ENCODE measurements at places on chromosomes 13 and 19.
A peak's percentile ranks its signal among the peaks of the same experiment; 100 is the strongest.

DNA sequence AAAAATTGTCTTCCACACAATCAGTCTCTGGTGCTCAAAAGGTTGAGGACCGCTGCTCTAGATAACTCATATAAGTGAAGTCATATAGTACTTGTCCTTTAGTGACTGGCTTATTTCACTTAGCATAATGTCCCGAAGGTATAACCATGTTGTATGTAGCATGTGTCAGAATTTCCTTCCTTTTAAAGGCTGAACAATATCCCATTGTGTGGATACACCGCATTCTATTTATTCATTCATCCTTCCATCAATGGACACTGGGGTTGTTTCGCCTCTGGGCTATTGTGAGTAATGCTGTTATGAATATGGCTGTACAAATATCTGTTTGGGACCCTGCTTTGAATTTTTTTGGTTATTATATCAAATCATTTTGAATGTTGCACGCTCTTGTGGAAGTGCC lies 4.6 kb upstream of the LYPD5 start:
- no peak for DNase-seq

GRCh38 chr19:13060964-13061927 lies 41.4 kb downstream of the LYL1 start:
- peak; percentile 69 for DNase-seq

DNA sequence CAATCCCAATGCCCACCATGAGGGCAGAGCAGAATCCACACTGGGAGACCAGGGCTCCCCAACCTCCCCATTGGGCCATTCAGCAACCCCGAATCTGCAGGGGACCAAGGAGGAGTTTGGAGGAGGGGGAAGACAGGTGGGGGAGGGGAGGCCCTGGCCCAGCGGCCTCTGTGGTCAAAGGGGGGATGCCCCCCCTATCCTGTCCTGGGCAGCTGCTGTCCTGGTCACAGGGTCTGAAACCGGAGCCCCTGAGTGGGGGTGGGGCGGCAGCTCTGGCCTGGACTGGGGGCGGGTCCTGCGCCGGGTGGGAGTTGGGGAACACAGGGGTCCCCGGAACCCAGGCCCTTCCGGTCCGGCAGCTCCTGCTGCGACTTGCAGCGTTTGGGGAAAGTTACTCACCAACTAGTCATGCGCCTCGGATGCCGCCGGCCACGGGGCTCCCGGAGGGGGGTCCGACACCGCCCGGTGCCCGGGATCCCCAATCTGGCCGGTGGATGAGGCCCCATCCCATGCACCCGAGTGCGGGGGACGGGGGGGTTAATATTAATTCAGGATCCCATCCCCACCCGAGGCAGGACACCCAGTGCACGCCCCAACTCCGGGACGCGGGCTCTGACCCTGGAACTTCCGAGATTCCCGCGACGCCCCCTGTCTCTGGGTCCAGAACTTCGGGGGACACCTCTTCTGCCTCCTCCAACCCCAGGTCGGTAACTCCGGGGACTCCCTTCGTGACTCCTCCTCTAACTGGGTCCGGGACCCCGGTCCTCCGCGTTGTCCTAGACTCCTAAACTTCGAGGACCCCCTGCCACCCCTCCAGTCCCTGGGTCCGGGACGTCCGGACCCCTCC lies 872 bp downstream of the HOMER3 start:
- DNase-seq = no peak

GRCh38 chr13:101655435-101655834 lies 203.0 kb downstream of the ITGBL1 start:
- no peak for DNase-seq

- no peak for DNase-seq
Measured at GRCh38 chr13:45368571-45368970, 27.6 kb upstream of the TPT1 start.

DNA sequence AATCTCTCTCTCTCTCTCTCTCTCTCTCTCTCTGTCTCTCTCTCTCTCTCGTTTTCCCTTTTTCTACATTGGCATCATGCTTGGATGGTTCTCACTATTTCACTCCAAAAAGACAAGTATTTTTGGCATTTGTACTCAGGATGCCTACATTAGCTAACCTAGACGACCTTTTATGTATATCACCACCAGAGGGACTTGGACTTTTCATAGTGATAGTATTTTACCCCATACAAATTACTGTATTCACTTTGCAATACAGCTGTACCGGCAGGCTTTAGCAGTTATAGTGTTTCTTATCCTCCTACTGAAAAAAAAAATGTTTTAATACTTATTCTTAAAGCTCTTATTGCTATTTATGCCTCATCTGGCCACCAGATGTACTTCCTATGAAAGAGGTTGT lies 687.2 kb upstream of the KLHL1 start:
- no peak for DNase-seq

DNA sequence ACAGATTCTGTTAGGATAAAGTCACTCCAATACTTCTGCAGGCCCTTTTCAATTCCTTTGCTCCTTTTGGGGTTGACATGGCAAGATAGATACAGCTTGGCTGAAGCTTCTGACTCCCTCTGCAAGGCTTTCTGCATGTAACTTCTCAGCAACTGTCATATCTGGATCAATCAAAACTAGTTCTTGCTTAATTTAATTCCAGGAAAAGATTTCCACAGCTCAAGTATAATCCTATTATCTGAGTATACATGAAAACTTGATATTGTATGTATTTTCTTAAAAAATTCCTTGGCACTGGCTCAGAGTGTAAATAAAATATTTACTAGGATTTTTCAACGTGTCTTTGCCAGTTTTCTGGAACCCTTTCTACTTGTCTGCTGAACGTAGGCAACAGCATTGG lies 109.6 kb downstream of the STARD13 start:
- no peak for DNase-seq

DNA sequence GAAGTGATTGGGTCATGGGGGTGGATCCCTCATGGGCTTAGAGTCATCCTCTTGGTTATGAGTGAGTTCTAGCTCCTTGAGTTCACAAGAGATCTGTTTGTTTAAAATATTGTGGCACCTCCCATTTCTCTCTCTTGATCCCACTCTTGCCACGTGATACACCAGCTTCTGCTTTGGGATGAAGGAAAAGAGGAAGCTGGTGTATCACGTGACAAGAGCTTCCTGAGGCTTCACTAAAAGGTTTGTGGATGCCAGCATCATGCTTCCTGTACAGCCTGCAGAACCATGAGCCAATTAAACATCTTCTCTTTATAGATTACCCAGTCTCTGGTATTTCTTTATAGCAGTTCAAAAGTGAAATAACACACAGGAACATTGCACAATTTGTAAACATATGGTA lies 352.5 kb upstream of the ATXN8OS start:
- no peak for DNase-seq

DNA sequence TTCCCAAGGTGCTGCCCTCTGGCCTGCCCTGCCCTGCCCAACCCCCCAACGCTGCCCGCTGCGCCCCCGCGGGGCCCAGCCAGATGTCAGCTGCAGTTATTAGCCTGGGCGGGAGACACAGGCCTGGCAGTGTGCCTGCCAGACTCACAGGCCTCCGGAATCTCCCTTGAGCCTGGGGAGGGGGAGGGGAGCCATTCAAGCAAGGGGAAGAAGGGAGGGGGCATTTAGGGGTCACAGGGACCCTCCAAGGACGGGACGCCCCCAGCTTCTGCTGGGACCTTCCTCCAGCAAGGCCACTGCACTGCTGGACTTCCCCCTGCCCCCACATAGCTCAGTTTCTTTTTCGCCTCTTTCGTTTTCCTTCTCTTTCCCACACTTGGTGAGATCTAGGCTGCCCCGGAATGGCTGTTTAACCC lies 2.6 kb upstream of the JUNB start:
- DNase-seq = peak; percentile 48

GRCh38 chr19:50255115-50255514 lies 51.7 kb downstream of the MYH14 start:
- DNase-seq = no peak

GRCh38 chr13:85093808-85094207 lies 705.4 kb downstream of the SLITRK6 start:
- no peak for DNase-seq

- DNase-seq = no peak
Measured at GRCh38 chr19:10419200-10419645, 1.1 kb upstream of the PDE4A start.

GRCh38 chr13:95020298-95020987 lies 280.8 kb downstream of the ABCC4 start:
- DNase-seq = no peak

- no peak for DNase-seq
Measured at GRCh38 chr13:30792285-30793000, 57.1 kb downstream of the ALOX5AP start.

DNA sequence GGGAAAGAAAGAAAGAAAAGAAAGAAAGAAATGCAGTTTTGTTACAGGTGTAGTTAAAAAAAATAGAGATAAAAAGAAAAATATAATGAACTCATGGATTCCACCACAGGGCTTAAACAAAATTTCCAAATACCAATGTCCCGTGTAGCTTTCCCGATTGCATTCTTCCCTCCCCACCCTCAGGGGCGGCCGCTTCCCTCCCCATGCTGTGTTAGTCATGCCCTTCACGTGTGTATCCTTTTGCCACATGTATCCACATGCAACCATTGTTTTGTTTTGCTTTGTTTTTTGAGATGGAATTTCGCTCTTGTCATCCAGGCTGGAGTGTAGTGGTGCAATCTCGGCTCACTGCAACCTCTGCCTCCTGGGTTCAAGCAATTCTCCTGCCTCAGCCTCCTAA lies 3.6 kb upstream of the KMT5C start:
- DNase-seq = no peak

- no peak for DNase-seq
Measured at GRCh38 chr13:111116856-111117255, 1.7 kb downstream of the ARHGEF7 start.

DNA sequence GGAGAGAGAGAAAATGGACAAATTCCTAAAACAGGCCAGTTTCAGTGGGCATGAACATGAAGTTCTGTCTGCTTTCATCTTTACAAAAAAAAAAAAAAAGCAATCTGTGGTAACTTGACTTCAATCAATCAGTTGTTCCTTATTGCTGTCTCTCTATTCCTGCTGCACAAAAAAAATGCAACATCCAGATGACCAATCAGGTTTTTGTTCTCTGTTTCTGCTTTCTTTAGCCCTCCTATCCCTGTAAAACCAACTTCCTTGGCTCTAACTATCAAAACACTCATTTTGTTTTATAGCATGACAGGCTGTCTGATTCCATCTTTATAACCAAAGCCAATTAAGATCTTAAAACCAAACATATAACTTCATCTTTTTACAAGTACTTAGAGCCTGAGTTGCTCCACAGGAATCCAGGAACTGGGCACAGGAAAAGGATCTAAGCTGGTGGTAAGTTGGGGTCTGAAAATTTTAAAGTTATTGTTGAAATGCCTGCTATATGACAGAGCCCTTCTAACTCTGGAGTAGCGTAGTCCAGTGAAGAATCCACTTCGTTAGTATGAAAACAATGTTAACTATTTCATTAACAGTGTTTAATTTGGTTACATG lies at the start of gene FPR3:
TSS of gene FPR3 (plus strand) at position 273 of the 606 bp plus-strand sequence. CDS start 28,592 bp downstream, outside the sequence.
- DNase-seq = no peak

DNA sequence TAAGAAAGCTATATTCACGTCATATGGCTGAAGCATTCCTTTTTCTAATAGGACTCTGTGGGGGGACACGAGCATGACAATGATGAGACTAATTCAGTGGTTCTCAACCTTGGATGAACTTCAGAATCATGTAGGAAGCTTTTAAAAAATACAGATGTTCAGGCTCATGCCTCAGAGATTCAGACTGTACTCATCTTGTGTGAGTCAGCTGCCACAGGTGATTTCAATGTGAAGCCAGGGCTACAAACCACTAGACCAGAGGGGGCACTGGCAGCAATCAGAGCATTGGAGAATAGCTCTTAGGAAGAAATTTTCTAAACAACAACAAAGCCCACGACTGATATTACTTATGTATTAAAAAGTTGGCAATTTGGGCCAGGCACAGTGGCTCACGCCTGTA lies 91.7 kb downstream of the SERP2 start:
- DNase-seq = no peak

DNA sequence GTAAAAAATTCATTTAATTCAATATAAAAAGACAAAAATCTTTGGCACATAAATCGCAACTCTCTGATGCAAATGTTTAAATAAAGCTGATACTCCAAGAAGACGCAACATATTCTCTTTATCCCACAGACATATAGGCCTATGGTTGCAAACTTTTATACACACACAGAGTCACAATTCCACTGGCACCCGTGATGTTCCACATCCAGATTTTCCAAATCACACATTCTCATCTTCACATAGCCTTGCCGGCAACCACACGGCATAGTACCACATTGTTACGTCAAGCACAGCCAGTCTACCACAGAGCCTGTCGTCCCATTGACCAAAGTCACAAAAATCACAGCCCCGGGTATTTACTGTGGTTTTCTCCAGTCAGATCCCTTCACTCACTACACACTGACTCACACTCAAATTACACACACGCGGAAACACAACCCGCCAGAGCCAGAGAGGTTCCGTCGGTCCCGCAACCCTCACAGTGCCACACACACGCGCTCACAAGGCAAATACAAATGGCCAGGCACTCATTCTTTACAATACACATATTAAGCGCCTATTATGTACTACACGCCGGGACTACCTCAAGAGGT lies 546 bp upstream of the ZNF546 start:
- DNase-seq = peak; percentile 44

DNA sequence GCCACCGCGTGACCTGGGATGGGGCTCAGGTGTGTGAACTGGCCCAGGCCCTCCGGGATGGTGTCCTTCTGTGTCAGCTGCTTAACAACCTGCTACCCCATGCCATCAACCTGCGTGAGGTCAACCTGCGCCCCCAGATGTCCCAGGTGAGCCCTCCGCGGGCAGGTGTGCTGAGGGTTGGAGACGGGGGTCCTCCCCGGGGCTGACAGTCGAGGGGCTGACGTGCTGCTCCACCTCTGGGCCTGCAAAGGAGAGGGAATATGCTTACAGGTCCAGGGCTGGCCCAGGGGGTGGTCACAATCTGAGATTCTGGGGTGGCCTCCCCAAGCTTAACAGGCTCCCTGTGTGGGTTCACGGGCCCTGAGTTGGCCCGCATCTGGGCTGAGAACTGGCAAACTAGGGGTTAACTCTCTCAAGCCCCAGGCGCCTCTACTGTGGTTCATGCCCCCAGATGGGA lies 386 bp downstream of the VAV1 start:
- no peak for DNase-seq

GRCh38 chr19:33436360-33437345 lies 63.1 kb downstream of the CEBPG start:
- DNase-seq = no peak

GRCh38 chr13:31115616-31116015 lies 46.1 kb downstream of the HSPH1 start:
- no peak for DNase-seq

- no peak for DNase-seq
Measured at GRCh38 chr19:11203194-11204075, 6.1 kb upstream of the KANK2 start.

DNA sequence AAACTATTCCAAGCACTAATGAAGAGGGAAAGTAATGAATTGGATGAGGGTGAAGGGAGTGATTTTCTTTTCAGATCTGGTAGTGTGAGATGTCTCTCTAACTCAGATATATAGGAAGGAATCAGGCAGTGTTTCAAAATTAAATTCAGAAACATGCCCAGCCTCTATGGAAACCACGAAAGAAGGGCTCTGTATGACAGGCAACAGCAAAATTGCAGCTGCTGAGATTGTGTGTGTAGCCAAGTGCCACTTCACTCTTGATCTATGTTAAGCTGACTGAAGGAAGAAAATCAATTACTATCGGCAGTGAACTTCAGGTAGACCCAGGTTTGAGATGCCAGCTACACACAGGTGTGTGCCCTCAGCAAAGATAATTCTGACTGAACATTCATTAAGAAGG lies 387.4 kb downstream of the PCDH9 start:
- DNase-seq = no peak

- no peak for DNase-seq
Measured at GRCh38 chr13:28449826-28450773, 44.8 kb downstream of the FLT1 start.

- no peak for DNase-seq
Measured at GRCh38 chr13:43942286-43942685, 62.6 kb downstream of the LACC1 start.

GRCh38 chr13:76703216-76703615 lies 183.0 kb downstream of the KCTD12 start:
- DNase-seq = no peak

Measured in NCI-H774 (cell line).